ENCODE measurements at places on chromosomes 3 and 15.

- no peak for ATAC-seq
These were observed 336.9 kb downstream of the SLC9A9 start for GRCh38 chr3:143511174-143511879.

DNA sequence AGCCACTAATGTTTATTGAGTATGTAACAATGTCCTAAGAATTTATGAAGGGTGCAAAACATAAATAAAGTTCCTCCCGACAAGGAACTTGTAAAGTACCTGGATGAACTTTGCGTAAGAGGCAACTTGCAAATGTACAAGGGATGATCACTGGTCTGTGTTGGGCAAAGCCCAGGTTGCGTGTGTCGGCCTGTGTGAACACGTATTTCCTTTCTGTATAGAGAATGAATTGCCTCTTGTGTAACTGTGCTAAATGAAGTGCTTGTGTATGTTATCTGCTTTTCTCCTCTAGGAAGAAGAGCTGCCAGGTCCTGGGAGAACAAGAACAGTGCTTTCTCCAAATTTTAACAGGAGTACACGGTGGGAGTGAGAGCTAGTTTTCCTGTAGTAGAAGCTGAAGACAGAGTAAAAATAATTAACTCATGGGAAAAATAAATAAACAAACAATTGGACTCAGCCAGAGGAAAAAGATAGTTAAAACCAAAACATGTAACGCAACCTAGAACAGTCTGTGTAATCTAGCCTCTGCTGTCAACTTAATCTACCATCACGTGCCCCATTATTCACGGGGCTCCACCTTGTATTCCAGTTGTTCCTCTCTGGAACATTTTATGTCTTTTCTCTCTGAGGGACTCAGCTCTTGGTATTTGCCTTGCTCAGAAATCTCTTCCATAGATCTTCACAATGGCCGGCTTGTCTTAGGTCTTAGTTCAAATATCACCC lies 83.7 kb upstream of the RASGRP1 start:
- no peak for ATAC-seq

DNA sequence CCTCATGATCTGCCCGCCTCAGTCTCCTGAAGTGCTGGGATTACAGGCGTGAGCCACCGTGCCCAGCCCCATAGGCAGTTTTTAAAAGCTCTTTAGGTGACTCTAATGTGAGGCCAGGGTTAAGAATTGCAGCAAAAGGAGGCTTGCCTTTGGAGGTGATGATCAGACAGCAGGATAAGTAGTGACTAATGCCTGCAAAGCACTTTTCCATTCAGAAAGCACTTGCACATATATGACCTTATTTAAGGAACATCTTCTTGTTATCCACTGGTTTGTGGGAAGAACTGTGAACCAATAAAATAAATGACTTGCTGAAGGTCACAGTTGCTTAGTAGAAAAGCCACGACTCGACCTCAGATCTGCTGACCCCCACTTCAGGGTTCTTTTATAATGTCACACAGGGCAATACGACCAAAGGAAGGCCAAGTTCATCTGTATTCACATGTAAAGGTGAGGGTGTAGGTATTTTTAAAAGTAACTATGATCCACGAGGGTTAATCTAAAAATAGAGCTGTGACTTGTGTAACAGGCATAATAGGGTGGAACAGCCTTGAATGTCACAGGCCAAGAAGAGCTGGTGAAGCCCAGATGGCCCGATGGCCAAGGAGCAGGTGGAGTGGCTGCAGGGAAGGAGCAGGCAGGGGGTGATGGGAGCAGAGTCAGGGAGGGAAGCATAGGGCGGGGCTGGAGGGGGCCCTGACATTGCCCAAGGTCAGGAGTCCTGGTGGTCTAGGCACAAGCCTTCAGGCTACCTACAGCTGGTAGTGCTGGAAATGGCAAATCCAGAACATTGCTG lies 24.4 kb downstream of the LARP6 start:
- no peak for ATAC-seq

- no peak for ATAC-seq
These were observed 95.1 kb upstream of the FGF7 start for GRCh38 chr15:49327927-49328326.

DNA sequence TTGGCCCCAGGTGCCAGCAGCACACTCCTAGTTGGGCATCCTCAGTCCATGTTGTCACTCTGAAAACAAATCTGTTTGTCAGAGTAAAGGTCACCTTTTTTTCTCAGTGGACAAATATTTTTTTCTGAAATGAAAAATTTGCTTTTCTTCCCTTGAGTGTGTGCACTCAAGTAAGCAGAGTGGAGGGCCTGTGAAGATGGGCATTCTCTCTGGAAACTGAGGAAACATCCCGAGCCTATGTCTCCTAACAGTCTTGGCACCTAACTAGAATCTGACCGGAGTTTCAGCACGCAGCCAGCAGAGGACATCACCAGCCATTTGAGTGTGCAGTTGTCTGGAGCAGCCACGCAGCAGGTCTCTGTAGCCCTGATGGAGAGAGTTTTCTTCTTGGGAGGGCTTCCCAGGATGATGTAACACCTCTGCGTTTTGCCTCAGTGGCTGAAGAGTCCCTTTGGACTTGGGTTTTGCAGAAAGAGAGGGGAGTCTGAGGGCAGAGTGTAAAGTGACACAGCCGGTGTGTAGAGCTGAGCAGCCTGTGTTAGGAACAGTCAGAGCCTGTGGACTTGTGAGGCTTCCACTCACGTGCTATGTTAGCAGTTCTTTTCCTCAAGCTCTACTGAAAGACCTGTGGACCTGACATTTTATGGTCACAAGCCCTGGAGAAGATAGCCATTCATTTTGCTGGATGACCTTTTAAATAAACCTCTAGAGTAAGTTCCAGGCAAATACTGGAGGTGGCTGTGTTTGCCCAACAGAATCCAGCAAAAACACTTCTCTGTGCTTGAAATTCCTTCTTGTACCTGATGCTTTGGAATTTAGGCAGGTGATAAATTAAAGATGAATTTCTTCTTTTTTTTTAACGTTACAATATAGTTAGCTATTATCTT lies 51.6 kb downstream of the ABHD2 start:
- ATAC-seq = no peak

Measured in motor neuron (in vitro differentiated cells).